ENCODE measurements at places on chromosomes 11 and 22.

GRCh38 chr22:30183271-30183670 is 63.3 kb downstream of the LIF start:
- DNase-seq: no peak

GRCh38 chr11:967995-968751 is 42.5 kb downstream of the AP2A2 start:
- no peak for DNase-seq

- DNase-seq: no peak
Observed at GRCh38 chr11:82012276-82012675, 721.4 kb downstream of the FAM181B start.

DNA sequence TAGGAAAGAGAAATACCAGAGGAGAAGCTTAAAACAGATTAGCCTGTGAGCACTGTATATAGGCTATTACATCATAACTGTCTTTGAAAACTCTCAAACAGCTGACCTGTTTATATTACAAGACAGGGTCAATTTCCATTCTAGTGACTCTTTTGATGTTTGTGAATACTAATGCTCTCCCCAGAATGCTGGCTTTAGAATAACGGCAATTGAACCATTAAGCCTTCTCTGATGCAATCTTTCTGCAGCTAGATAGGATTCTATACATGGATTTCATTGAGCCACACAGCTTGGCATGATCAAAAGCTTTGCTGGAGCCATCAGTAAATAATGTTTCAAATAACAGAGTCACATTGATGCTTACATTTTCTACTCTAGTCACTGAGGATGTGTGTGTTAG is 122.7 kb upstream of the FAT3 start:
- no peak for DNase-seq

DNA sequence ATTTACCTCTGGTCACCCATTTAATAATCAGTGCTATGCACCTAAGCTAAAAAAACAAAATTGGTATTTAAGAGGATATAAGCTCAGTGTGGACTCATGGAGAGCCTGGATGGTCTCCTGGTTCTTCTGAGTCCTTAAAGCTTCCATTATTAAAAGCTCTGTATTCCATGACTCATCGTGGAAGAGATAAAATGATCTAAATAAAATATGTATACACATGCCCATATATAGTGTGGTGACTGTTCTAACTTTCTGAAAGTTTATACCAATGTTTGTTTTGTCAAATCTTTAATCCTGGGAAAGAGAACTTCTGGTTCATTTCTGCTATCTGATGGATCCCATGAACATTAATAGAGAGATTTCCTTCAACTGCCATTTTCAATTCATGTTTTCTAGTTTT is 375.9 kb downstream of the GUCY1A2 start:
- DNase-seq: no peak

- peak; percentile 44 for DNase-seq
Observed at GRCh38 chr22:35914665-35915476, 113.8 kb downstream of the RBFOX2 start.

DNA sequence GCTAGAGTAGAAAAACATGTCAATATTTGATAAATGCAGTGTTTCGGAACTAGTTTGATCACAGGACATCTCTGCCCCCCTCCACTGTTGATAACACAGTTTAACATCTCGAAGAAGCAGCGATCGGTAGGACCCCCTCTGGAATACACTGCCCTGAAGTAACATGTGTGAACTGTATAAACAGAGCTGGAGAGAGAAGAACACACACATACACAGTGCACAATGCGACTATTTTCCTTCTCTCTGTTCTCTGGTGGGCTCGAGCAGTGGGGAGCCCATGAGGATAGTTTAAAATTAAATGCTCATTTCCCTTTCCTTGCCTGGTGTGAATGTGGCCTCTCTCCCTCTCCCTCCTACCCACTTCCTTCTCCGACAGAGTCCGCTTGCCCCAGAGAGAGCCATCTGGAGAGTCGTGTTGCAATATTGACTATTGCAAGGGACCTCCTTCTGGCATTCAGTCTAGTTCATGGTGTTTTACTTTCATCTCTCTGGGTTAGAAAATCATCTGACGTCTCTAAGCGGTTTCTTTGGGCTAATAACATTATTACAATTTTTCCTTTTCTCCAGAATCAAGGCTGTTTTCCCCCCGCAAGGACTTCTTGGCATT is 51.6 kb upstream of the BARX2 start:
- no peak for DNase-seq

- no peak for DNase-seq
Observed at GRCh38 chr22:23501708-23502107, 78.4 kb downstream of the IGLL1 start.

DNA sequence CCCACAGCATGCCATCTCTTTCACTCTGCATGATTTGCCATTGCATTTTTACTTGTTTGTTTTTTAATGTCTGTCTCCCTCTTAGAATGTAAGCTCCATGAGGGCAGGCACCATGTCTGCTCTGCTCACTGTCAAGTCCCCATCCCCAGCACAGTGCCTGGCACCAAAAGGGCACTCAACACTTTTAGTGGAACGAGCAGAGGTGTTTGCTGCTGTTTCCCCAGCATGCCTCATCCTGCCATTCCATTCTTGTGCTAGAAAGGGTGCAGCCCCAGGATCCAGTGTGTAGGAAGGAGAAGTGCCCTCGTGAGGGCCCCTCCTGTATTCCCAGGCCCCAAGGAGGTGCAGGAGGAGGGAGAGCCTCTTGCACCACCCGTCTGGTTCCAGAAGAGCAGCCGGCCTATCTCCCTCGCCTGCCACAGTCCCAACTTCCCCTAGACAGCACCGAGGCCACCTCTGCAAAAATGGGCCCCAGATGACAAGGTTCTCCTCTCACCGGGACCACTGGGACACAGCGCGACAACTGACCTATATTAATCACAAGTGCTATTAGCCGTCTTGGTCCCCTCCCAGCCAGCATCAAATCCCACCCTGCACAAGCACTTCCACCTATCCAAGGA is 33.3 kb upstream of the CACNG2 start:
- DNase-seq: no peak

DNA sequence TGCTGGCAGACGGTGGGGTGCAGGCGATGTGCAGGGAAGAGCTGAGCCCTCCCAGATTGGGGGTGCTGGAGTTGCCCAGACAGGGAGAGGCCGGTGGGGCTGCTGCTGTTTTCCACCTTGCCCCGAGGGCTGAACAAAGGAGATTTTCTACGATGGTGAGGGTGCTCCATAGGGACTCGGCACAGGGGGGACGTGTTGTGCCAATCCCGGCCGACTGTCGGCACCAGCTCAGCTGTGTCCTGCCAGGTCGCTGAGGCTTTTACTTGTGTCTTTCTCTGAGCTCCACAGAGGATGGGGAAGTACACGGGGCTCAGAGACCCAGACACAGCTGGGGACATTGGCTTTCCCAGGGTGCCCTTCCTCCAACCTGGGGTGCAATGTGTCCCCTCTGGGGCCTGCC is 816.8 kb downstream of the BRD1 start:
- DNase-seq: no peak

GRCh38 chr11:35675901-35676610 is 13.5 kb downstream of the TRIM44 start:
- DNase-seq: no peak

GRCh38 chr22:42389143-42389542 is 43.1 kb downstream of the NFAM1 start:
- DNase-seq: no peak

GRCh38 chr22:28674121-28674563 is 5.5 kb downstream of the TTC28 start:
- DNase-seq: no peak

- DNase-seq: no peak
Observed at GRCh38 chr11:40787224-40787623, 672.2 kb downstream of the LRRC4C start.

DNA sequence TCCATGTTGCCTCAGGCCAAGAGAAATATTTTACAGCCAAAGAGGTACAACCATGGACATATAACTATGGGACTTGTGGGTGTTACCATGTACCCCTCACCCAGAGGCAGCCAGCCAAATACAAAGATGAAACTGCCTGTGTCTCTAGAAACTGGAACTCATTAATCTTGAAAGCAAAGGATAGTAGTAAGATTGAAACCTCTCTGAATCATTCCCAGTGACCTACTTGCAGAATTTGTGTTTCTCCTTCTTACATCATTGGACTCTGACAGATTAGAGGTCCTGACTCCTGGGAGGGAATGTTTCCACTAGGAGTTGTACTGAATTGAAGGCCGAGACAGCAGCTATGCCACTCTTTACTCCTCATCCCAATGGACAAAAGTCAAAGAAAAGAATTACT is 257.4 kb upstream of the UBASH3B start:
- no peak for DNase-seq

DNA sequence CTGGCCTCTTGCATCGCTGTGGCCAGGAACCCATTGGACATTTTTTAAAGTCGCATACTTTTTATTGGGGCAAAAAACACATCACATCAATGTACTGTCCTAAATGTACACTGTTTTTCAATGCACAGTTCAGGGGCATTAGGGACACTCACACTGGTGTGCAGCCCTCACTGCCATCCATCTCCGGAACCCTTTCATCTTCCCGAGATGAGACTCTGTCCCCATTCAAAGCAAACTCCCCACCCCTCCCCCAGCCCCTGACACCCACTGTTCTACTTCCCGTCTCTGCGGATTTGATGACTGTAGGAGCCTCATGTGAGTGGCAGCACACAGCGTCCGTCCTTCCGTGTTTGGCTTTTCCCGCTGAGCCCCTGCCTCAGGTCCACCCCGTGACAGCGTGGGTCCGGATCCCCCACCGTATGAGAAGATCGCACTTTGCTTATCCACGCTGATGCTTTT is 41.8 kb upstream of the TH start:
- DNase-seq: no peak

- DNase-seq: no peak
Observed at GRCh38 chr22:19149047-19149883, 827 bp downstream of the GSC2 start.

DNA sequence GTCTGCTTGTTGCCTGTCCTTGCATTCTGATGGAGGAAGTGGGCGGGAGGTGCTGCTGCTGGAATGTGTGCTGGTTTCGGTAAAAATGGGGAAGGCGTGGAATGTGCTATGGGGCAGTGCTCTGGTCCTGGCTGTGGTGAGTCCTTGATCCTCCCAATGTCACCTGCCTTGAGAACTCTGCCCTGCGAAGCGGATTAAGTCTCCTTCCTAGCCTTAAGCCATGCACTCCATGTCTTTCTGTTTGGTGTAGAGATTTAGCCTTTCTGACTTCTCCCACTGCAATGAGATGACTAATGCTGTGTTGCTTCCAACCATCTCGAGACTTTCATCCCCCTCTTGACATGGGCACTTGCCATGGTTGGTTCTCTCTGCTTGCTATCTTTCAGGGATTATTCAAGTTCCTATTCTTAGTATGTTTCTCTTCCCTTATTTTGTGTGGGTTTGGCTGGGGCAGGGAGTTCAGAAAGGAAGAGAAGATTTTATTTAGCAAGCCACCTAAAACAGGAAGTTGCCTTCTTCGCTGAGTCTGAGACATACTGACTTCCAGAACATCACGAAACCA is 687.9 kb downstream of the NTM start:
- no peak for DNase-seq

DNA sequence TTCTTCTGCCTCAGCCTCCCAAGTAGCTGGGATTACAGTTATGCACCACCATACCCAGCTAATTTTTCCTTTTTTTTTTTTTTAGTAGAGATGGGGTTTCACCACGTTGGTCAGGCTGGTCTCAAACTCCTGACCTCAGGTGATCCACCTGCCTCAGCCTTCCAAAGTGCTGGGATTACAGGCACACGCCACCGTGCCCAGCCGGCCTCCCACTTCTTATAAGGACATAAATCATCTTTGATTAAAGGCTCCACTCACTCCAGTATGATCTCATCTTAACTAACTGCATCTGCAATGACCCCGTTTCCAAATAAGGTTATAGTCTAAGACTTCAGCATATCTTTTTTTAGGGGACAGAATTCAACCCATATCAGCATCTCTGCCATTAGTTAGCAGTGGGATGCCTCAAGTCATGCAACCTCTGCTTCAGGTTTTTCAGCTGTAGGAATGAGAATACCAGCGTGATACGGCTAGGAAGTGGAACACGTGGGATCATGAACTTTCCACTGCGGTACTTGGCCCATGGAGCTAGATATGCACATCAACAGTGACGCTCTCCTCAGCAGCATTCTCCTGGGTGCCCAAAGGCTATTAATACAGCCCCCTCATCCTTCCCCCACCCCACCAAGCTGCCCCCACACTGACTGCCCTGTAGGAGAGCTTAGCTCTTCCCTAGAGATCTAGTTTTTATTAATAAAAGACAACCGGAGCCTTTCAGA is 41.4 kb downstream of the MCHR1 start:
- no peak for DNase-seq

DNA sequence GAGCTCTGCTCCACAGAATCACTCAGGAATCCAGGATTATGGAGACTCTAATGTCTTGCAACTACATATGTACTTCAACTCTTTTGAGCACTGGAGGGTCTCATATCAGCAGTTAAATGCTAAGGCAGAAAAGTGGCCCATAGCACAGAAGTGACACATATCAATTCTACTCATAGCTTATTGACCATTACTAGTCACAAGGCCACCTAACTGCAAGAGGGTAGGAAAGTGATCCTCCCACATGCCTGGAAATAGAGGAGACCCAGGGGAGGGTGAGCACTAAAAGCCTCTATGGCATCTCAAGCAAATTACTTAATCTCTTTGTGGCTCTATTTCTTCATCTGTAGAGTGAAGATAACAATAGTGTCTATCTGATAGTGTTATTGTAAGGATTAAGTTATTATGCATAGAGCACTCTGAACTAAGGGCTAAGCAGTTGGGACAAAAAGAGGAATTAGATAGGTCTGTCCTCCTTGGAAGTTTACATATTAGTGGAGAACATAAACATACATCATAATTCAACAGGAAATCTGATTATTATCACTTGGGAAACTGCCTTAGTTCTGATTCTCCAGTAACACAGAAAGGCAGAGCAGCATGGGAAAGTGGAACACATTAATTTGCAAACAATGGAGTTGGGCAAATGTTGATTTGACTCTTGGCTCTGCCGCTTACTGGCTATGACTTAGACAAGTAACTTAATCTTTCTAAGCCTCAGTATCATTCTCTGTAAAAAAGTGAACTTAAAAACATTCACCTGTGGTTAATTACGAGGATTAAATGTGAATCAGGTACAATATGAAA is 25.1 kb upstream of the USP47 start:
- DNase-seq: no peak

DNA sequence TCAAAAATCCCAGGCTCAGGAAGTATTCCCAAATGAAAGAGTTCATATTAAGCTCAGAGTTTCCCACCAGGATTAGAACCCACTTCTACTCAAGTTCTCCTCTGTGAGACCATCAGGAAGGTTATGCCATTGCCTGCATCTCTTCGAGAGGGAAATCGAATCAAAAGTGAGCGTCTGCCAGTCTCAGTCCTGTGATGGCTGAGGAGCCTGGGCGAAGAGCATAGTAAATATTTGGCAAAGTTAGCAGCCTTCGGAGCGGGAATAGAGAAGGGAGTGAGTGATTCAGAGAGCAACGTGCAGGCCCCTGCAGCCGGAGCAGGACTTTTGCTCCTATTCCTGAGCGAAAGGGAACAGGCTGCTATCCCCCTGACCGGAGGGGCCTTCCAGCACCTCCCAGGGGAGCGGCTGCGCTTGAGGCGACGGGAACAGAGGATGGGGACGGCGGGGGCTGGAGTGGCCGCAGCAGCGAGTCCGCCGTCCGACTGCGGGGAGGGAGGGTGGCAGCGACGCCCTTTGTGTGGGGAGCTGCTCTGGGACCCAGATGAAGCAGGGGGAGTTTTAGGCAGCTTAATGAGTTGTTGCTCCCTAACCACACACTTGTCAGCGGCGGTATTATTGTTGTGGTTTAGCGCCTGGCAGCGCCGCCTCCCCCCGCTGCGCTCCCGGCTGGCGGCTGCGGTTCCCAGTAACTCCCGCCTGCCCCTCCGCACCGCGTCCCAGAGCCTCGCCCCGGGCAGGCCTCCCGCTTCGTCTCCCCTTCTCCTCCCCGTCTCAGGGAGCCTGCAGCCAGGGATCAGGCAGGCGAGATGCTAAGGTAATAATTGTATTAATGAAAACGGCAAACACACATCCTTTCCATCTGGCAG is 21.7 kb upstream of the NRGN start:
- no peak for DNase-seq

All from NCI-H2107 (cell line).